Naive thymus-derived CD8-positive, alpha-beta T cell (primary cell): ENCODE measurements at places on chromosomes 3 and 15. TPM values are rescaled to one million over a fixed set of nuclear protein-coding genes. Genes with fewer than 3 reads are reported as not detected.

- DNase-seq = no peak
Measured at GRCh38 chr3:122929188-122930062, 98.1 kb downstream of the SEMA5B start.

DNA sequence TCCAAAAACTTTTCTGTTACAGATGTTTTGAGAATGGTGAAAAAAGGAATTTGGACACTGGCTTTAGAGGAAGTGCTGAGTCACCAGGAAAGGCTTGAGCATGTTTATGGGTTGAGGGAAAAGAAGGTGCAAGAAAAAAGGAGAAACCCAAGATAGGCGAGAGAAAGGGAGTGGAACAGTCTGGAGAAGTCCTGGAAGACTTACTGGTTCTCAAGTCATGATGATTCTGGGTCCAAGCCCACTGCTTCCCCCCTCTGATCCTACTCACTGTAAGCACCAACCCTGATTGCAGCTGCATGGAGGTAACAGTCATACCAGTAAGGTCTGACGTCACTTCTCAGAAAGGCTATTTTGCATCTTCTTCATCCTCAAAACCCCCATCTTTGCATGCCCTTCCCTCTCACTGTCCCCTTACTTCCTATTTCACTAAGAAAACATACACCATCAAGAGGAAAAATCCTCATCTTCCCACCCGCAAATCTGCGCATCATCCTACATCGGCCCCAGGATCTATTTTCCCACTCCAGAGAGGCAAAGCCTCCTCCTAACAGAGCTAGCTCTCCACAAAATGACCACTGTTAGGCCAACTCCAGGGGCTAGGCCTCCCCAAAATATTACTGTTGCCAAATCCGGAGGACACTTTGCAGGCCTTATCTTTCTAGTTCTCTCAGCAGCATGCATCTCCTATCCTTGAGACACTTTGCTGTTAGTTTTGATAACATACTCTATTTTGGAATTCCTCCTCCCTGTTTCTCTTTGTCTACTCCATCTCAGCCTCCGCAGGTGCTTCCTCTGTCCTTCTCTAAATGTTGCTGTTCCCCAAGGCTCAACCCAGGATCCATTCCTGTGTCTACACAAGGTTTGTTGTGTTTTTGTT is 3.2 kb upstream of the ATP13A3 start:
- DNase-seq = no peak

- no peak for DNase-seq
Measured at GRCh38 chr3:85571835-85572234, 613.0 kb downstream of the CADM2 start.

- DNase-seq = no peak
Measured at GRCh38 chr3:61901986-61902385, 340.6 kb downstream of the PTPRG start.

DNA sequence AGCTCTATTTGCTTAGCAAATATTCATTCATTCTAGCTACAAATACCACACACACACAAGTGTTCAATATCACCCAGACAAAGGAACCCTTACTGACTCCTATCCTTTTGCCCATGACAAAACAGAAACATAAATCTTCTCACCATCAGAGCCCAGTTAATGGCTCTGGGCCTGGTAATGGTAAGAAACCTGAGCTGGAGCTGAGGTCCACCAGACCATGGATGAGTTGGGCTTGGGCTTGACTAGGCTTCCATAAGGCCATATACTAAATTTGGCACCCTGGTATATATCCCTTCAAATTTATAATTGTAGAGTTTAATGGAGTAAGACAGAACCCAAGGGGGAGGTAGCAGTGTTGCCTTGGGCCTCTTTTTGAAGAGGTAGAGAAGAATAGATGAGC is 29.4 kb downstream of the GPR176 start:
- no peak for DNase-seq

- no peak for DNase-seq
Measured at GRCh38 chr3:193407688-193408087, 29.1 kb upstream of the ATP13A5 start.

KCNMB3 gene
- total RNA-seq = 1.9 TPM
